ENCODE measurements at places on chromosomes 4 and X.

GRCh38 chr4:23889814-23890341 lies at the start of gene PPARGC1A:
TSS of gene PPARGC1A (minus strand) at chr4:23890047. CDS start at chr4:23889957, 90 bp downstream.
- no peak for DNase-seq

GRCh38 chrX:14616836-14617235 lies 87.5 kb downstream of the GLRA2 start:
- no peak for DNase-seq

DNA sequence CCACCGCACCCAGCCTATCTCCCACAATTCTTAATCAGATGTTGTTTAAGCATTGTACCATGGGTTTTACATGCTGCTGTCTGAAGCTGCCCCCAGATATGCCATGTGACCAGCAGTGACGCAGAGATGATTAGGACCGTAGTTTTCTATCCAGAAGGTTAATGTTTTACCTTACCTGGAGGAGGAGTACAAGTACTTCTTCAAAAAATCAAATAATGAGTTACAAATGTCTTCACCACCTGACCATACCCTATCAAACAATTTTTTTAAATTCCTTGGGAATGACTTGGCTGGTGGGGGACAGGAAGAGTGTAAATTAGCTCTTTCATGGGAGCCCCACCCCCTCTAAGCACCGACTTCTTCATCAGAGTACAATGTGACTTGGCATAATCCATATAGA lies 16.2 kb upstream of the SGMS2 start:
- no peak for DNase-seq

DNA sequence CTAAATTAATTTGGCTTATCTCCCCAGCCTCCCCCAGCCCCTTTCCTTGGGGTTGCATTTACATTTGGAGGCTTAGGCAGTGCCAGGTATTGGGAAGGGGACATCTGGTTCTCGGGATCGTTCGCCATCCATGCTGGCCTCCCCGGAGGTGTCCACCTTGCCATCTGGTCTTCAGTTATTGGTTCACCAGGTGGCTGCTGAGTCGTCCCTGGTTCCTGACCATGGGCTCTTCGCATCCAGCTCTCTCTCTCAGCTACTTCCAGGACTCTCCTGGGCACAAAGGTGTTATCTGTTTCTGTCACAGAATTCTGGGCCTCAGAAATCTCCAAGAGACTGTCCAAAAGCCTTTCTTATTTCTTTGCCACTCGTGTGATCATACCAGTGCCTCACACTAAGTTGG lies 75.4 kb upstream of the SCOC start:
- no peak for DNase-seq

- no peak for DNase-seq
Measured at GRCh38 chr4:79862821-79863220, 210.2 kb downstream of the ANTXR2 start.

- DNase-seq, result peak; percentile 0
Measured at GRCh38 chrX:18931972-18932371, 51.9 kb downstream of the PHKA2 start.

Measured in CD4-positive, alpha-beta T cell treated with Interleukin-15 for 4 hours (primary cell).